Cardiac ventricle fibroblast (primary cell): ENCODE measurements at places on chromosomes 1 and 21. TPM values are rescaled to one million over a fixed set of nuclear protein-coding genes. Genes with fewer than 3 reads are reported as not detected.

SOAT1 gene
- total RNA-seq: 21.3 and 32.7 TPM in 2 replicates

SLC35A3 gene
- total RNA-seq: 15.2 and 22.3 TPM in 2 replicates

FMO2 gene
- 97.5 and 98.5 TPM in 2 replicates for total RNA-seq

ROR1 gene
- 14.2 and 15.4 TPM in 2 replicates for total RNA-seq

MAN1C1 gene
- total RNA-seq: 25.3 and 26.1 TPM in 2 replicates

LELP1 gene
- total RNA-seq: not detected in 2 replicates

RPE65 gene
- total RNA-seq: not detected in 2 replicates

ABCA4 gene
- 0.31 and 0.59 TPM in 2 replicates for total RNA-seq

ACTN2 gene
- total RNA-seq: not detected in 2 replicates

KCNJ9 gene
- not detected in 2 replicates for total RNA-seq

FAM229A gene
- 2.7 and 4.1 TPM in 2 replicates for total RNA-seq
